ENCODE measurements at places on chromosomes 1 and 21.

GRCh38 chr1:94555091-94555490 is 13.5 kb upstream of the F3 start:
- DNase-seq, result no peak

GRCh38 chr1:96660503-96660902 is 61.1 kb upstream of the PTBP2 start:
- DNase-seq, result no peak

DNA sequence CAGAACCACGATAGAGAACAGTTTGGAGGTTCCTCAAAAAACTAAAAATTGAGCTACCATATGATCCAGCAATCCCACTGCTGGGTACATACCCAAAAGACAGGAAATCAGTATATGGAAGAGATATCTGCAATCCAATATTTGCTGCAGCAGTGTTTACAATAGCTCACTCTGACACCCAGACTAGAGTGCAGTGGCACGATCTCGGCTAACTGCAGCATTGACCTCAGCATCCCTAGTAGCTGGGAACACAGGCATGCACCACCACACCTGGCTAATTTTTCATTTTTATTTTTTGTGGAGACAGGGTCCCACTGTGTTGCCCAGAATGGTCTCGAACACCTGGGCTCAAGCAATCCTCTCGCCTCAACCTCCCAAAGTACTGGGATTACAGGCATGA is 13.1 kb downstream of the TTC13 start:
- DNase-seq, result no peak

DNA sequence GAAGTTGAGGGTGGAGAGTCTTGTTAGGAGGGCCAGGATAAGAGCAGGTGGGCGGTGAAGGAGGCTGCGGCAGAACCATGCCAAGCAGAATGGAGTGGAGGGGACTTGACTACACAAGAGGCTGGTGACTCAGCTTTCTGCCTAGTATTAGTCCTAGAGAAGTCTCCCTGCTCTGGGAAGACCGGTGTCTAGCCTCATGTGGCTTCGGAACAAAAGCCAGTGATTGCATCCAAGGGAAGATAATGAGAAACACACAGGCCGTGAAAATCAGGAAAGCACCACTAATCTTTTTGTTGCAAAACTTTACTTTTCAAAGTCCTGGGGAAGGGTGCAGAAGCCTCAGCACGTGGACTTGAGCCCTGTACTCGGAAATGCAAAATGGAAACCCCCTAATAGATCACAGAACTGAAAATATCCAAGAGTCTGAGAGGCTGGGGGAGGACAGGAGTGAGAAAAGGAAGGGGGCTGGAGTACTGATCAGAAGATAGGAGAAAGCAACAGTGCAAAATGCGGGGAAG is 31.4 kb downstream of the DDR2 start:
- DNase-seq, result no peak

DNA sequence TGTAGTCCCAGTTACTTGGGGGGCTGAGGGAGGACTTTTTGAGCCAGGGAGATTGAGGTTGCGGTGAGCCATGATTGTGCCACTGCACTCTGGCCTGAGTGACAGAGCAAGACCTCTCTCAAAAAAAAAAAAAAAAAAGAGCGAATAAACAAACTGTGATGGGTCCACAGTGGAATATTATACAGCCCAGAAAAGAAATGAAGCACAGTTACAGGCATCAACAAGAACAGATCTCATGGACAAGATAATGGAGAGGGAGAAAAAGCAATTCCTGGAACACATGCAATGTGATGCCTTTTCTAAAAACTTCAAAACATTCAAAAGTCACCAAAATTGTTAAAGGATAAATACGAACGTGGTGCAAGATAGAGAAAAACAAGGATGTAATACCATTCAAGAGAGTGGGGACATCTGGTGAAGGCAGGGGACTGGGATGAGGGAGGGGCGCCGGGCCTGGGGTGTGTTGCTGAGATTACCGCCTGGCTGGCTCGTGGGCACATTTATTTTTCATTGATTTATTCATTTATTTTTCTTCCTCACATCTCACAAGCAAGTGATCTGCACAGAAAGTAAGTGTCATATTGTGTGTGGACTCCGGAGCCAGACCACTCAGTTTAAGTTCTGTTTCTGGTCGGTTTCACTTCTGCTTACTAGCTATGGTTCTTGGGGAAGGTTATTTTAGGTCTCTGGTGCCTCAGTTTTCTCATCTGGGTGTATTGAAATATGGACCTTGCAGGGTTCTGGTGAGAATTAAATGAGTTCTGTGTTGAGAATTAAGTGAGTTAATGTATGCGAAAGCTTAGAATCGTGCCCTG is 30.1 kb downstream of the ABCG1 start:
- DNase-seq, result no peak

- no peak for DNase-seq
These were observed 172.4 kb downstream of the NFIA start for GRCh38 chr1:61254634-61255357.

GRCh38 chr21:27759091-27759659 is 792.3 kb upstream of the ADAMTS5 start:
- DNase-seq, result no peak

- no peak for DNase-seq
These were observed 121.2 kb downstream of the CNIH3 start for GRCh38 chr1:224737353-224737727.

- no peak for DNase-seq
These were observed 640.6 kb downstream of the PTPRU start for GRCh38 chr1:29876902-29877301.

DNA sequence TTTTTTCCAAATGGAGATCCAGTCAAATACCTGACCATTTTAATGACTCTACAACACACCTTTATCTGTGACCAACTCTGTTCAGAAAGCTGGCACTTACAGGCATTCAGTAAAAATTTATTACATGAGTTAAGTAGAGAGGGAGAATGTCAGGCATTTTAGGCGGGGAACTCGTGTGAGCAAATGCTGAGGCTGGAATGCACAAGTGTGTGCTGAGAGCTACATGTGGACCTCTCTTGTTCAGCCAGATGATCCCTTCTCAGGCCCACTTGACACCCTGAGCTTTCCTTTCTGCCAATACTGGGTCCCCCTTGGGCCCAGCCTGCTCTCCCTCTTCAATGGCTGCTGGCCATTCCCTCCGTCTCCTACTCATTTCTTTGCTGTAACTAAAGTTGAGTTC is 11.7 kb downstream of the PPIH start:
- DNase-seq, result no peak

DNA sequence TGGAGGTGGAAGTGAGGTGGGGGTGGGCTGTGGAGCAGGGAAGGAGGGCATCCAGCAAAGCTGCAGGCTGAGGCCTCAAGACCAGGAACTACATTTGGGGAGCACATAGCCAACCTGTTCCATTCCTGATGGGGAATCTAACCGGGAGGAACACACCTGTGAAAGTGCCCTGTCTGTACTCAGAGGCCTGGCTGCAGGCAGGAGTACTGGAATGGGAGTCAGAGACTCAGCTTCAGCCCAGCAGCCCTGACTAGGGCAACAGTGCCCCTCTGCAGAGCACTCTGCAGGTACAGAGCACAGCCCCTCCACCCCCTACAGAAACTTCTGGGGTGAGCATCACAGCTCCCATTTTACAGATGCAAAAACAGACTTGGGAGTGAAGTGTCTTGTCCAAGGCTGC is 126.4 kb downstream of the DMRTB1 start:
- no peak for DNase-seq

- DNase-seq, result no peak
These were observed 1.7 kb upstream of the SGIP1 start for GRCh38 chr1:66532214-66532613.

GRCh38 chr1:107532318-107532717 is 391.5 kb downstream of the NTNG1 start:
- DNase-seq, result no peak

GRCh38 chr1:182185842-182186756 is 124.6 kb upstream of the ZNF648 start:
- DNase-seq, result no peak

- no peak for DNase-seq
These were observed 204.7 kb downstream of the ST6GALNAC3 start for GRCh38 chr1:76279101-76279748.

- no peak for DNase-seq
These were observed 377.5 kb downstream of the LMO4 start for GRCh38 chr1:87706203-87706602.

DNA sequence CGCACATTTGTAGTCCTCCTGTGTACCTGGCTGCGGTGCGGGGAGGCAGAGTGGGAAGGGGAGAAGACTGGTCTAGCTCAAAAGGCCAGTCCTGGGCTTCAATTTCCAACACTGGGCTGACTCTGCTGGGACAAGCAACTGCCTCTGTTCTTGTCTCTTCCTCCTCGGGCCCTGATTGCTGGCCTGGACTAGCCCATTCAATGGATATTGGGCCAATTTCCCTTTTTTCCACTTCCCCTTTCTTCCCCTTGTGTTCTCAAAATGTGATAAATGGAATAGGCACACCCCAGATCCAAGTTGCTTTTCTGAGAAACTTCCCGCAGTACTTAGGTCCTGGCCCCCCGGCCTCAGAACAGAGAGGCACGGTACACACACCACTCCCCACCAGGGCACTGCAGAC is 48.2 kb downstream of the SPSB1 start:
- no peak for DNase-seq

DNA sequence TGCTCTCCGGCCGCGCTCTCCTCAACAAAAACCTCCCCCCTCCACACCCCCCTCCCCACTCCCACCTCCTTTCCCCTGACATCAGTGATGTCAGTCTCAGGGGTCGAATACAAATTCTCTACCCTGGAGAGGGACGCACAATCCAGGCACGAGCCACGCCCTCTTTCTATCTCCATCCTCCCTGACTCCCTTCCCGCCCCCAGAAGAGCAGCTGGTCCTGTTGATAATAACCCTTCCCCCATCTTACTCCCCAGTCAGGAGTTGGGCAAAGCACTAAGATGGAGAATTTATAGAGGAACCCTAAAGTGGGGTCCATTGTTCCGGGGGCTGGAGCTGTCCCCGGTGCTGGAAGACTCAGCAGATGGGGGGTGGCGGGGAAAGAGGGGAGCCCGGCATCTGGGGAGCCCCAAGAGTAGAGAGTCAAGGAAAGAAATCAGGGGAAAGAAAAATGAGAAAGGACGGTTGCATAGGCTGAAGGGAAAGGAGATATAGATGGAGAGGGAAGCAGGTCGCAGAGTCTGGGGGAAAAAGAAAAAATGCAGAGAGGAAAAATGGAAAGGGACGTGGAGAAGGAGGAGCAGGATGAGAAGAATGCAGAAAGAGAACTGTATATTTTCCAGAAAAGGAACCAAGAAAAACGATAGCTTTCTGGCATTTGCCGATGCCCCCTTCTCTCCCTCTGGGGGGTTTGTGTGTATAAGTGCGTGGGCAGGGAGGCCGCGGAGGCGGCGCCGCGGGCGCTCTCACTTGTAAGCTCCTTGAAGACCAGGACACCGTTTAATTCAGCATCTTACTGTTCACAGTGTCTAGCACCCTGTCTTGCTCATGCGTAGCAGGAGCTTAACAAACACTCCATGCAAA is at the start of gene CELF3:
Gene CELF3, minus strand, starts transcription at position 33 of the 861 bp plus-strand sequence. CDS start 783 bp downstream, outside the sequence.
- no peak for DNase-seq

Data from stimulated activated CD8-positive, alpha-beta memory T cell treated with anti-CD3 and anti-CD28 coated beads, Interleukin-4, amount 100 ng/mL, for 4 hours (primary cell).